Activated CD8-positive, alpha-beta memory T cell treated with anti-CD3 and anti-CD28 coated beads for 1 hour (primary cell): ENCODE measurements at places on chromosomes 11 and 22.

DNA sequence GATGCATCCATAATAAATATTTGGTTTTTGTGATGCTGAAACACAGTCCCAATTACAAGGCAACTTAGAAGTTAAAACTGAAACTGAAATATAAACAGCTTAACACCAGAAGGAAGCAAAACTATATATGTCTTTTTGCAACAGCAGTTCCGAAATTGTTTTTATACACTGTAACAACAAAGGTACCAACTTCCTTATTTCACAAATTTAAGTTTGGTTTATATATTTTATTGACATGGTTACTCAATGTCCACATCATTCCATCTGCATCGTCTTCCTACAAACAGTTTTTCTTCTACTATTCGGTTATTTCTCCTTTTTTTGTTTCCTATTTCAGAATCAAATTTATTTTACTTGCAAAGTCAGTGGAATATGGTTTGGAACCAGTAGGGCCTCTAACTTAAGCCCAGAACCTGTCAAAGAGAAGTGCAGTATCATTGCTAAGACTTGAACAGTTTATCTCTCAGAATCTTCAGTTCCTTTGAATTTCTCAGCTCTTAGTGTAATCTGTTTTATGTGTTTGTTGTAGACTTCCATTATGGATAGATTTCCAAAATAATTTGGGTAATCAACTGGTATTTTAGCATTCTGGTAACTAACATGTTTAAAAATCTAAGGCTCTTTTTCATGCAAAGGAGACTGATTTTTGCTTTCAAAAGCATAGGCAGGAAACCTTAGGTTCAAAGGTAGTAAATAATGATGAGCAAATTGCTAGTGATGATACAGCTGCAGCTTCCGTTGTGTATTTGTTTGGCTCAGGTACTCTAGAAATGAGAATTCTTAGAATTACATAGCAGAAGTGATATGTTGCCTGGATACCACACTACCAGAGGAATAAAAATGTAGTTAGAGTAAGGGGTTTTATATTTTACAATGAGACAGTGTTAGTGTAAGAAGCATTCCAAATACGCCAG lies 8.2 kb upstream of the HSPA8 start:
- no peak for DNase-seq

DNA sequence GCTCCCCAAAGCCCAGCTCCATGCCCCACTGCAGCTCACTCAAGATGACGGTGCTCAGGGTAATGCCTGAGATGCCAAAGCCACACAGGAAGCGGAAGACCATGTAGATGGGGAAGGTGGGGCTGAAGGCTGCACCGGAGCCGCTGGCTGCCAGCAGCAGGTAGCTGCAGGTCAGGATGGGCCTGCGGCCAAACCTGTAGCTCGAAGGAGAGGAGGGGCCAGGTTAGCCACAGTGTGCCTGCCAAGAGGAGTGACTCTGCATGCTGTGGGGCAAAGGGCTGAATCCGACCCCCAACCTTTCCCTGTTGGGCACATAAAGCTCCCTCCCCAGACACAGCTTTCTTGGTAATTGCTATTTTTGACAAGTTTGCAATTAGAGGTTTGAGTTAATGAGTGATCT lies 14.9 kb upstream of the SLC22A6 start:
- no peak for DNase-seq

GRCh38 chr11:65640483-65641296 lies 2.8 kb downstream of the SIPA1 start:
- no peak for DNase-seq

DNA sequence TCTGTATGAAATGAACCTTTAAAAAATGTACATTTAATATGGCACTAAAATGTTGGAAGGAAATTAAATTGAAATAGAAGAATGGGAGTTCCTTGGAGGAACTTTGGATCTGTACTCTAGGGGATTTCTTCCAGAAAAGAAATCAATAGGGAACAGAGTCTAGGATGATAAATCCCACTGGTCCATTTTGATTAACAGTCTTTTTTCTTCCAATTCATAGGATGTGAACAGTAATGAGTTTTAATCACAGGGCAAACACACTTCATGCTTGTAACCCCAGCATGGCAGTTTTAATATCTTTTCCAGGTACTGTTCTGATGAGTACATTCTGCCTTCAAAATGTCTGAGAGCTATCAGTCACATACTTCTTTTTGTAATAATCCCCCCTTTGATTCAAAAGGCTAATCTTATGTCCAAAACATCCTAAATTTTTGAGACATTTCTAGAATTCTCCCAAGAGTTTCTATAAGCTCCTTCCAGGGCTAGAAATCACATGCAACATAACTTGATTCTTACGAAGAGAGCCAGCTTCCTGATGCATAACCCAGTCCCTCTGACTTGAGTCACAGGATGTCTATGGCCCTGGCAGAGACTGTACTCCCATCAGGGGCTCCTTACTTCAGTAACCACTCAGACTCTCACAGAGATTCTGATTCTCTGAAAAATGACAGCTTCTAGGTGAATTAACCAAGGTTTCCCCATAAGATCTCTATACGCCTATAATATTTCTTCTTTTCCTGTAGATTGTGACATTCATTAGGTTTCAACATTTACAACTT lies 112.9 kb downstream of the SLC36A4 start:
- no peak for DNase-seq

- DNase-seq, result no peak
Measured at GRCh38 chr11:68498321-68498720, 37.8 kb downstream of the PPP6R3 start.

DNA sequence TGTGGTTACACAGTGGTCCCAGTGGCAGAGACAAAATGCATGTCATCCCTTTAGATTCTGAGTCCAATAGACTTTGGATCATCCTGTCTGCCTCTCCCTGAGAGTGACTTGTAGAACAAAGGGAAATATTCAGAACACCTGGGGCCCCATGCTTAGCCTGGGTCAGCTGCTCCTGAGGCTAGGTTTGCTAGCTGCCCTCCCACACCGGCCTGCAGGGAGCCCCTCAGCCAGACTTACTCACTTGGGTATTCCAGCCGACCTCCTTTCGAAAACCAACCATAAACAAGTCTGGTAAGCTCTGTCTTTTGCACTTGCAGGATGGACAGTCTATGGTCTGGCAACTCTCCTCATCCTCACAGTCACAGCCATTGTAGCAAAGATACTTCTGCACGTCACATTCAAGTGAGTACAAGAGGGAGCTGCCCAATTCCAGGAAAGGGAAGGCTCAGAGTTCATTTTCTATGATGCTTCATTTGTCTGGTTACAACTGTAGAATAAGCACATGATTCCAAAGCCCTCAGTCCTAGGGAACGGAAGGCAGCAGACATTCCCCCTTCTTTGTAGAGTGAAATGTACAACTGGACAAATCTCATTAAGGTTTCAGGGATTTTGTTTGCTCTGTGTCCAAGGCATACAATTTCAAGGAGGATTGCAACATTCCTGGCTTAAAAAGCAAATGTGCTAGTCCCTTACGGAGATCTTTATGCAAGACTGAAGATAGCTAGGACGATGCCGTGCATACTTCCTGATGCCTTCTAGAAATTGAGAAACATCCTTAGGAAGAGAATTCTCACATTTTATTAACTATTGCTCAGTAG lies 65.5 kb upstream of the EMID1 start:
- DNase-seq, result no peak

GRCh38 chr22:39254789-39255298 lies 10.1 kb upstream of the PDGFB start:
- DNase-seq, result no peak

DNA sequence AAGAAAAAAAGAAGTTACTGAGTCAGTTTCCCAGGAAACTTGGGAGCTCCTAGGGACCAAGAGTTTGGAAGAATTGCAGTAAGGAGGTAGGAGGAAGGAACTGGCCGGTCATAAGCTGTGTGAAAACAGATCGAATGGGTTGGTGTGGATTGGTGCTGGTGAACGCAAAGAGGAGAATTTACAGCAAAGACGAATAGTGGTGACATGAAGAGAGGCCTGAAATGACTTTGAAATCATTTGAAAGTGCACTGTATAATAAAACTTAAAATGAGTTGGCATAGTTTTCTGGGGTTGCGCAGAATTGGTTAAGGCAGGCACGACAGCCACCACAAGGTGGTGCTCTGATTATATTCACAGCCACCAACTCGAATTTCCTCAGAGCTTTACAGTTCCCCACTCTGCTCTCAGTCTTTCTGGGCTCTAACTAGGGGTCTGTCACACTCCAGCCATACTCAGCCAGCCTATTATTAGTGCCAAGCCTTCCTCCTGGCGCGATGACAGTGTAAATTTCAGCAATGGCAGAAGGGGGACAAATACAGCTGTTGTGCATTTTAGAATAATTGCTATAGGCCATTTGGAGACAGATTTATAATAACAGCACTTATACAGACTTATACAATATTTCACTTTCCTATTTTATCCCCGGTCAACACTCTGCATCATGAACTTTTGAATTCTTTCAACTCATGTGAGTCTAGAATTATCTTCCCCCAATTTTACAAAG lies 8.3 kb upstream of the HTR3B start:
- no peak for DNase-seq
